Activated B cell treated with CpG ODN at 0.5 μM for 24 hours (primary cell): ENCODE measurements at places on chromosomes 5 and 9.

DNA sequence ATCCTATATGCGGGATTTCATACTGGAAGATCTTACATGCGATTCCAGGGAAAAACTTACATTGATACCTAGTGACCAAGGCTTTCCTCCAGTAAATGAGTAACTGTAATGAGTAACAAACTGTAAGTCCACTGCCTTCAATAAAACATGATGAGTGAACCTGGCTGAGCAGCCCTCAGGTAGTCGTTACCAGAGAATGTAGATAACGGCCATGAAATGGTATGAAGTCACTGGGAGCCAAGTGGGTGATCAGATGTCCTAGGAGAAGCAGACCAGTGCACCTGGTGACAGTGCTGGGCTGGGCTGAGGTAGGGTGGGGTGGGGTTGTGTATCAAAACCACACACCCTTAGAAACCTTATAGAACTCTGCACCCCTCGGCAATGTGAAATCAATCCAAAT is 203.6 kb downstream of the ALDH1A1 start:
- no peak for DNase-seq

DNA sequence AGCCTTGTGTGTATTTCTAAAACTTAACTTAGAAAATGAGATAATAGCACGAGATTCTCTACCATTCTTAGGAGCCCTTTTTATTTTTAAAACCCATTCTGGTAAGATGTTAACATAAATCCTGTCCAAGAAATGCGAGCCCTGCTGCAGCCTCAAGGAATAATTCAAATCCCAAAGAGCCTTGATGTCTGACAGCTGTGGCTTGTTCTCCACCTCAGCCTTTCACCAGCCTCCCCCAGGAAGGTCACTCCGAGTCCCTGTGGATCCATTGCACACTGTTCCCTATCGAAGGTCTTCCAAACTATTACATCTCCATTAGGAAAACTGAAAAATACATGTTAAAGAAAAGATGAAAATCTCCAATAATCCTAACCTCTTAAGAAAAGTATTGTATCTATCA is 98.5 kb upstream of the S1PR3 start:
- DNase-seq, result no peak

DNA sequence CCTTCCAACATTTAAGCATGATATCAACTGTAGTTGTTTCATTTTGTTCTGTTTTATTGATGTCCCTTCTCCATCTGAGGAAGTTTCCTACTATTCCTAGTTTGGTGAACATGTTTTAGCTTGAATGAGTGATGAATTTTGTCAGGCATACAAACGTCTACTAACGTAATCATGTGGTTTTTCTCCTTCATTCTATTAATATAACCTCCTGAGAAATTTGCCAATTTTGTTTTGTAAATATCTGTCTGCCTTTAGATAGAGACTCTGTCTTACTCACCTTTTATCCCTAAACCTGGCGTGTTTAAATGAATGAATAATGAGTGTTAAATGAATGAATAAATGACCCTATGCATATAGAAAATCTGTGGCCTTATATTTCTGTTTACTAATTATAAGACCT is 26.5 kb upstream of the NREP start:
- no peak for DNase-seq

GRCh38 chr9:134913713-134914500 is 3.8 kb downstream of the FCN1 start:
- DNase-seq, result no peak

- no peak for DNase-seq
Observed at GRCh38 chr5:79075646-79076426, 6.3 kb downstream of the BHMT2 start.

GRCh38 chr9:125985998-125986655 is 239.0 kb downstream of the PBX3 start:
- no peak for DNase-seq

GRCh38 chr5:120241400-120241799 is 222.7 kb upstream of the PRR16 start:
- DNase-seq, result no peak

DNA sequence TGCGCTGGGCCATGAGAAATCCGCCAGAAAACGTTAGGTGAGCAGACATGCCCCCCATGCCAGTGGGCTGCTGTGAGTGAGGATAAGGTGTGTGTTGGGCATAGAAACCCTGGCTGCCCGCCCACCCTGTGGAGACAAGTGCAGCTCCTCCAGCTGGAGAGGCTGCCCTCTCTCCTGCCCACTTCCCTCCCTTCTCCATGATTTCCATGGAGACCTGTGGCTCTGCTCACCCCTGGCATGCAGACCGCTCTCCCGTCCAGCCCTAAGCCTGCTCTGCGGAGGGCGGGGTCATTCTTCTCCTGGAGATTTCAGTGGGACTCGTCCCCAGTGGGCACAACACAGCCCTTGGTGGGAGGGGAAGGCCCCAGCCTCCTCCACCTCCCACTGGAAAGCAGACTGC is 133.0 kb upstream of the FAM120A start:
- no peak for DNase-seq

GRCh38 chr9:95250462-95251221 is 66.9 kb downstream of the FANCC start:
- no peak for DNase-seq

DNA sequence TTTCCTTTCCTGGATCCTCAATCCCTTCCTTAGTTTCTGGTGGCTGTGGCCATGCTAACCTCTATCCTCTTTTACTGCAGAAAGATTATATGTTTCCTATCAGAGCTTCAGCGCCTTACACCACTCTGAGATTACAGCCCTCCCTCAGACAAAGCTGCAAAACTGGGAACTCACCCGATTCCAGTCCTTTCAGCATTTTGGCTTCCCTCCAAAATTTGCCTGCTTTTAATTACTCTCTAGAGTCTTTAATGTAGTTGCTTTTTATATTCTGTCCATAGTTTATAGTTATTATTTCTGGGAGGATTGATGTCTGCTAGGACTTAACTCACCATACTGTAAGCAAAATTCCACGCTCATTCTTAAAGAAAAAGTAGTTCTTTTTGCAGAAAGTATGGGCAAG is 110.2 kb downstream of the NSG2 start:
- DNase-seq, result no peak

- no peak for DNase-seq
Observed at GRCh38 chr9:95096381-95096780, 221.1 kb downstream of the FANCC start.

DNA sequence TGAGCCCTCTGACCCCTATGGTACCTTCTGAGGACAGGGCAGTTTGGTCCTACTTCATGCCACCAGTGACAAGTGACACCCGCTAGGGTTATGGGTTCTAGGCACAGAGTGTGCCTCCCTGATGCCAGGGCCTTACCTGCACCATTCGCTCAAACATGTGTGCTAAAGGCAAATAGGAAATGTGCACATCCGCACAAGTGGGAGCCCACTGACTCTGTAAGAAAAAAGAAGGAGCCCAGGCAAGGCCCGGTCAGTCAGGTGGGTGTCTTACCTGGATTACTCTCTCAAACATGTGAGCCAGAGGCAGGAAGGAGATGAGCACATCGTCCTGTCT is 29.1 kb upstream of the MEIKIN start:
- no peak for DNase-seq

- DNase-seq, result no peak
Observed at GRCh38 chr5:157606046-157606445, 30.5 kb upstream of the ADAM19 start.

- no peak for DNase-seq
Observed at GRCh38 chr9:78040726-78041125, 9.1 kb upstream of the GNAQ start.

DNA sequence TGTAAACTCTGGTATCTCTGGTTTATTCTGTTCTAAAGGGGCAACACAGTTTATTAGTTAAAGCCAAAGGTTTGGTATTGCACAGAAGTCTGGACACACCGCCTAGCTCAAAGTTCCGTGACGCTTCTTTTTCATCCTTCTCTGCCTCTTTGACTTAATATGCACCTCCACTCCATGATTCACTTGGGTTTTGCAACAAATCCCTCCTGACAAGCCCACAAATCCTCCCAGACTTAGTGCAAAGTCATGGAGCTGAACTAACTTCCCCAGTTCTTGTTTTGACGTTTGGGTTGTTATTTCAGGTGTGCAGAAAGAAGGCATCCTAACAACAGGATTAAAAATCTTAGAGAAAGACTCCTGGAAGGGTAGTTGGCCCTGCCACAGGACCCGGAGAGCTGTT is 441.6 kb upstream of the DMAC1 start:
- no peak for DNase-seq

DNA sequence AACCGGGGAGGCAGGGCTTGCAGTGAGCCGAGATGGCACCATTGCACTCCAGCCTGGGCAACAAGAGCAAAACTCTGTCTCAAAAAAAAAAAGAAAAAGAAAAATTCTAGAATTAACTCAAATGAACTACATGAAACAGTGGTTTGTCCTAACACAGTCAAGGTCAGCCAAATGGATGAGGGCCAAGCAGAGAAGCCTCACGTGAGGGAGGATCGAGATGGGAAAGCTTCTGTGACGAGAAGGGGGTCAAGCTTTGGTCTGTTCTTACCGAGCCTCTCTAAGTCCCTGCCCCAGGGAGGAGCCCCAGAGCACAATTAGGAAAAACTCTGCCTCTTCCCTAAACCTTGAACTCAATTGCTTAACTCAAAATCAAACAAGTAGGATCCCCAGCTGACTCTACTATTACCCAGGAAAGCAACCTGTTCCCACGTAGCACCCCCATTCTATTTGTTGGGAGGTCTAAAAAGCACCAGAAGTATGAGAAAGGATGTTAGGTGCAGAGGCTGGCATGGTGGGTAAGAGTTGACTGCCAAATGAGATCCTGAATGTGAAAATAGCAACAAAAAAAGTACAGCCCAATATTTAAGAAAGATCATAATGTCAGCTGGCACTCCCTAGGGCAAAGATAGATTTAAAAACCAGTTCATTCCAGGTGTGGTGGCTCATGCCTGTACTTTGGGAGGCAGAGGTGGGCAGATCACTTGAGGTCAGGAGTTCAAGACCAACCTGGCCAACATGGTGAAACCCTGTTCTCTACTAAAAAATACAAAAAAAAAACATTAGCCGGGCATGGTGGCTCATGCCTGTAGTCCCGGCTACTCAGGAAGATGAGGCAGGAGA is 7.2 kb downstream of the ALDH7A1 start:
- DNase-seq, result no peak

GRCh38 chr5:50559955-50560354 is 106.5 kb upstream of the PARP8 start:
- no peak for DNase-seq

DNA sequence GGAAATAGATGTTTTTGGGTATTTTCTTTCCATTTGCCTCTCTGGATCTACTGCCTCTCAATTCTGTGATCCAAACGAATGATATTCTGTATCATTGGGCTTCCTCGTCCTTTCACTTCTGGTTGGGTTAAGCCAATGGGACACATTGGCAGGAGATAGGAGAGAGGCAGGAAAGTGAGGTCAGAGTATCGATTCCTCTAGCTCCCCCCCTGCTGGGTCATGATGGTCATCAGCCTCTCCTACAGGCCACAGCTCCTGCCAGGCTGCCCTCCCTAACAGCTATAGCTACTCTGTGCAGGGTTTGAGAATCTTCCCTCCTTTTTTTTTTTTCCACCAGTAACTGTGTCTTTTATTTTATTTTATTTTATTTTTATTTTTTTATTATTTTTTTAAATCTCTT is 39.4 kb downstream of the APBA1 start:
- no peak for DNase-seq

- DNase-seq, result no peak
Observed at GRCh38 chr5:73454379-73455036, 5.9 kb upstream of the FOXD1 start.

- DNase-seq, result no peak
Observed at GRCh38 chr5:53038196-53038847, 49.2 kb downstream of the ITGA2 start.

GRCh38 chr9:130493476-130493875 is 48.7 kb downstream of the ASS1 start:
- no peak for DNase-seq

DNA sequence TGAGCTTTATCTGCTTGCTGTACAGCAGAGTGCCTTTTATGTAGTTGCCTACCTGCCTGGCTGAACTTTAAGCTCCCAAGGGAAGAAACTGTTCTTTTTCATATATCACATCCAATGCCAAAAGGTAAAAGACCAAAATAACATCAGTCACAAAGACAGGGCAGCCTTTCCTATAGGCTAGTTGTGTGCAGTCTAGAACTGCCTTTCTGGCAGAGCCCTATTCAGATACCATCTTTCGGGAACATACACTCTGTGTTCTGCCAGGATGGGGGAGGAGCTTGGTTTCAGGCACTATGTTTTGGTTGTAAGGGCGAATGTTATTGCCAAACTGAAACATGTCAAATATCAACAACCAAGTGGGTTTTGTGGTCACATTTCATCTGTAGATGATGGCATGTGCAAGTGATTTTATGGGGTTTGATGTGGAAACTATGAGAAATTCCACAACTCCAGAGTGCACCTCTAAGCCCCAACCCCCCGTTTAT is 314.5 kb downstream of the ADGRV1 start:
- DNase-seq, result no peak

DNA sequence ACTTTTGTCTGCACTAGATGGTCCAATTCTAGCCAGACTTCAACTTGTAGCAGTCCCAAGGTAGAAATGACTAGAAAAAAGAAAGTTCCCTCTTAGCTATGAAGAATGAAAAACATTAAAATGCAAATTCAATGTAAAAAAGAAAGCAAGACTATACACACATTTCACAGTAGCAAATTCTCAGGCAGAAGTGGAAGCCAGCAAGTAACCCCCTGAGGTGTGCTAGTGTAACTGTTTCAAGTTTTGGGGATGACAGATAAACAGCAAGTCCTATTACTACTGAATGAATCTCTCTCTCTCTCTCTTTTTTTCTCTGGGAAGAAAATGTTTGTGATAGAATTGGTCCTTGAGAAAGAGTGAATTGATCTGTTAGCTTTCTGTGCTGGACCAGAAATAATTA is 185.6 kb downstream of the EFNA5 start:
- DNase-seq, result no peak

DNA sequence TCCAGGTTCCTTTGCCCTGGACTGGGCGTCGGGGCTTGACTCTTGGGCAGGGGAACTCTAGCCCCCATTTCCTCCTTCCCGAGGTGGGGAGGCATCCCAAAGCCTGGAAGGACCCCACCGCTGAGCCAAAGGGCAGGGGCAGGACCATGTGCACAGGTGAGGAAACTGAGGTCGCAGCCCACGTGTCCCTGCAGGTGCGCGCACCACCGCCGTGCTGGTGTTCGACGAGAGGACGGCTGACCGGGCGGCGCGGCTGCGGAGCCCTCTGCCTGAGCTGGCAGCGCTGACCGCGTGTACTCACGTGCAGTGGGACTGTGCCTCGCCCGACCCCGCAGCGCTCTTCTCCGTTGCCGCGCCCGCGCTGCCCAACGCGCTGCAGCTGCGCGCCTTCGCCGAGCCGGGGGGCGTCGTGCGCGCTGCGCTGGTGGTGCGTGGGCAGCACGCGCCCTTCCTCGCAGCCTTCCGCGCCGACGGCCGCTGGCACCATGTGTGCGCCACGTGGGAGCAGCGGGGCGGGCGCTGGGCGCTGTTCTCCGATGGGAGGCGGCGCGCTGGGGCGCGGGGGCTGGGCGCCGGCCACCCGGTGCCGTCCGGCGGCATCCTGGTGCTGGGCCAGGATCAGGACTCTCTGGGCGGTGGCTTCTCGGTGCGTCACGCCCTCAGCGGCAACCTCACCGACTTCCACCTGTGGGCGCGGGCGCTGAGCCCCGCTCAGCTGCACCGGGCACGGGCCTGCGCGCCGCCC is 2.8 kb downstream of the ADGRD2 start:
- no peak for DNase-seq
